ENCODE measurements at places on chromosomes 3 and 15.
A peak's percentile ranks its signal among the peaks of the same experiment; 100 is the strongest.

DNA sequence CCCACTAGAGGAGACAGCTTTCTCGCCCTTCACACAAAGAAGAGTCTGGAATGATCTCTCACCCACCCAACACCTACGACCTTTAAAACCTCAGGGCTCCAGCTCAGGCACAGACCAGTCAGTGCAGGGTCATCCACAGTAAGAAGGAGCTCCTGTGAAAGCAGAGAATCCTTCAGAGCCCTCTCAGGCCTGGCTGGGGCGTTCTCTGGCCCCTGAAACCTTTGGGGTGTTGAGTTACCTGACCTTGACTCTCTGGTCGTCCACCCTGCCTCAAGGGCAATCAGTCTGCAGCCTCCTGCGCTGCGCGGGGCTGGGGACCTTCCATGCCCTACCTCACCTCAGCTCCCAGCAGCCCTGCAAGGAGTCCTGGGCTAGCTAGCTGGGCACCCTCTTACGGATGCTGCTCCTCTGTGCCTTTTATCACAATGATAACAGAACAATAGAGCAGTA, 106.2 kb downstream of the ADCY5 start:
- DNase-seq = no peak

DNA sequence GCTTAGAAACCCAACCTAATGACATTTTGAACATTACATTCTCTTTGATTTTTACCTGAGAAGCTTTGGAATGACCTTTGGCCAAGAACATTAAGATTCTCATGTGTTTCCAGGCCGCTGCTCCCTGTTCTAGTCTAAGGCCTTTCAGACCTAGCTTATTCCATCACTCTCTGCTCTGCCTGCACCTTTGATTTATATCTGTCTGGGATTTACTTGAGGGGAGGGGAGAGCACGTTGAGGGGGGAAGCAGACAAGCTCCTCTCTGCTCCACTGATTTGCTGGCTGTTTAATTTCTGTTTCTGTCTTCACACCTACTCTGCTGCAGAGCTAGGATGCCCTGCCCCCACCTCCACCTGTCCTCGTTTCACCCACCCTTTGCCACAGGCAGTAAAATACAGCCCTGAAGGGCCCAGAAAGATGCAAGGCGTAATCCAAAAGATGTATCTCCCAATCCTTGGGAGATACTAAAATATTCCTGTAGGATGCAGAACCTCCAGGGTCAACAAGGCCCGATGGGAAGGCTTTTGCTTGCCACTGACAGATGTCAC, 429.8 kb downstream of the EPHB1 start:
- no peak for DNase-seq

- peak; percentile 76 for DNase-seq
Measured at GRCh38 chr3:151135541-151136337, 50.3 kb downstream of the MED12L start.

GRCh38 chr3:20422391-20422790, 236.4 kb upstream of the SGO1 start:
- DNase-seq = no peak

DNA sequence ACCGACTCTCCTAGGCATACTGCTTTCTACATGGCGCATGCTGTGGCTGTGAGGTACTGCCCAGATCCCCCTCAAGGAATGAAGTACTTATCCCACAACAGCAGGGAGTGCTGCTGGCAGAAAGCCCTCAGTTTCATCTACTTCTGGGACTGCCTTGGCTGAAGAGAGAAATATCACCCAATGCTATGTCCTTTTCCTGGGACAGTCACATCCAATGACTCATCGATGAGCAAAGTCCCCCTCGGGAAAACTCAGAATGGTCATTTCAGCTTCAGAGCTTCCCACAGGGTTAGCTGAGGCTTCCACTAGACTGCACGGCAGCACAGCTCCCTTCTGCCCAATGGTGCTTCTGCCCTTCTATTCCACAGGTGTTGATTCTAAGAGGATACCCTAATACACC, 3.6 kb upstream of the NMD3 start:
- no peak for DNase-seq

GRCh38 chr15:97683831-97684230, 276.7 kb upstream of the ARRDC4 start:
- DNase-seq = no peak

DNA sequence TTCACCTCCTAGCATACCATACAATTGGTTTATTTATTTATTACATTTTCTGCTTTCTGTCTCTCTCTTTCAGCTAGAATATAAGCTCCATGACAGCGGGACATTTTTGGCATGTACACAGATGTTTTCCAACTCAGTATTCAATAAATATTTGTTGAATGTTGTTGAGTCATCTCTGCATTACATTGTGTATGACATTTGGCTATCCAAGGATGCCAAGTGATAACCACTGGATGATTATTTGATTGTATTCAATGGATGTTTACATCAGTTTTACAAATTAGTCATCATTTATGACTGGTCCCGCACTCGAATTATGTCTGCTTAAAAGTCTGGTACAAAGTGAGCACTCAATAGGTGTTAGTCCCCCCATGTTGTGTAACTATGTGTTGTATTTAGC, 49.5 kb upstream of the STXBP5L start:
- no peak for DNase-seq

Measured in activated CD4-positive, alpha-beta memory T cell treated with anti-CD3 and anti-CD28 coated beads for 36 hours (primary cell).